CD4-positive, alpha-beta T cell treated with Interferon gamma for 1 hour (primary cell): ENCODE measurements at places on chromosomes 16 and 17.

DNA sequence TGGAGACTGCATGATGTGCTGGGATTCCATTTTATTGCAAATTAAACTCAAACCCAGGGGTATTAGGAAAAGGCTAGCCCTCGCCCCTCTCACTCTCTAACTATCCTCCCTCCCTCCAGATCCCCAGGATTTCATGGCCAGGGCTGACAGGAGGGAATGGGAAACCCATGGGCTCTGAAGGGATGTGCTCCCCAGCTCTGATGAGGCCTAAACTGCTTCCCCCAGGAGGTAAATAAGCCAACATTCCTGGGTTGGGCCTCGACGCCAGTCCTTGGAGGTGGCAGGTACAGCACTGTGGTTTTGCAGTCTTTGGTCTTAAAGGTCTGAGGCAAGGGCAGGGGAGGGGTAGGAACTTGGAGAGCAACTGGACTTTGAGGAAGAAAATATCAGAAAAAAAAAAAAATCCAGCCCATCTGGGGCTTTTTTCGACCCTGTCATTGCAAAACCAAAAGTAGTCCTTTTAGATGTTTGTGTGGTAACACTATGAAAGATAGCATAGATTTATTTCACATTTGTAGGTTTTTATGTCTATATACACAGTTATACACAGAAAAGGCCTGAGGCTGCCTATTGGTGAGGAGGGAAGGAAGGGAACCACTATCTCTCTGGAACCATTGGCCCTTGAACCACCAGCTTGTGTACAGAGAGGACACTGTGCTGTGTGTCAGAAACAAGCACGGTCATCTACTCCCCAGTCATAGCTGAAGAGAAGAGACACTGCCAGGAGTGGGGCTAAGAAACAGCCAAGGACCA, 12.0 kb downstream of the C17orf113 start:
- DNase-seq, result no peak

GRCh38 chr16:31537362-31538242, 9.9 kb downstream of the AHSP start:
- no peak for DNase-seq

- peak; percentile 59 for DNase-seq
Observed at GRCh38 chr16:46688101-46688653, 801 bp downstream of the VPS35 start.

DNA sequence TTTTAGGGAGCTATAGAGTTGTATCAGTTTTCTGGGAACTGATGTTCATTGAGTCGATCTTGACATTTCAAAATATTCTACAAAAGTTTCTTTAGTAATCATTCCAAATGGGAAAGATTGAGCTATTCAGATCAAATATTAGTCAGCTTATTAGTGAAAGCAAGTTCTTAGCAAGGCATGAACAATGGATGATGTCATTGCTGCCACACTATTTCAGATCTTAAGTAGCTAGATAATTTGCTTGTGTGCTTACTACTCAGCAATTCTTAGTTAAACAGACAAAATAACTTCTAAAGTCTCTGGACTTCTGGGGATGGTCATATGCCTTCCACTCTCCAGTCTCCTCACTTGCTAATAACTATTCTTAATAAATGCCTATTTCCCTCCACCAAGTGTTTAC, 69.0 kb upstream of the CDH8 start:
- no peak for DNase-seq

GRCh38 chr16:8818504-8819270, 21.0 kb downstream of the PMM2 start:
- DNase-seq, result no peak

DNA sequence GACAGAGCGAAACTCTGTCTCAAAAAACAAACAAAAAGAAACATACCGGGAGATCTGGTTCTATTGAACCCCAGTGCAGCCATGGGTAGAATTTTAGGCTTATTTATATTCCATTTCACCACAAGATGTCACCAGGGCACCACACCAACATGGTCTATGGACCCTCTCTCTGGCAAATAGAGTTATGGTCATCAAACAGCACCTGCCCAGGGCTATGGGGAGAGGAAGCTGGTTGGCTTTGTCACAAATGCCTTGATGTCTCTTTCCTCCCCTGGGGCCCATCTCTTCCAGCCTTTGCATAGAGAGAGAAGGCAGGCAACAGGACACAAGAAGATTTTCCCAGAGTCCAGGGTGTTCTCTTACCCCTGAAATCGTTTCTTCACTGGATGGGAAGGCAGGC, 128.4 kb downstream of the WWOX start:
- DNase-seq, result no peak

DNA sequence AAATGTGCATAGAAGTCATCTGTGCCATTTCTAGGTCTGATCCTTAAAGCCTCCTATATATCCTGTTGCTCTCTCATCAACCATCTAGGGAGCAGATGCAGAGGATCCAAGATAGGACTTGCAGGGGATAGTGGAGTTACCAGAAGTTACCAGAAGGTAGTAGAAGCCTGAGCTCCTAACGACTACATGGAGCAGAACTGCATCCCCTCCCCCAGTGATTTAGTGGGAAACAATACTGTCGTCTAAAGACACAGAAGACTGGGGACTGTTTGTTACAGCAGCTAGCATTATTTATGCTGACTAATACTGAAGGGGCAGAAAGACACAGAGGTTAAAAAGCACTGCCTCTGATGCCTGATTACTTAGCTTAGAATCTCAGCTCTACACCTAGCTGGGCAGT, 15.8 kb downstream of the GP2 start:
- DNase-seq, result no peak

GRCh38 chr17:6670571-6670970, 19.0 kb downstream of the C17orf100 start:
- DNase-seq, result no peak

GRCh38 chr17:10824874-10825273, 13.0 kb downstream of the PIRT start:
- no peak for DNase-seq

DNA sequence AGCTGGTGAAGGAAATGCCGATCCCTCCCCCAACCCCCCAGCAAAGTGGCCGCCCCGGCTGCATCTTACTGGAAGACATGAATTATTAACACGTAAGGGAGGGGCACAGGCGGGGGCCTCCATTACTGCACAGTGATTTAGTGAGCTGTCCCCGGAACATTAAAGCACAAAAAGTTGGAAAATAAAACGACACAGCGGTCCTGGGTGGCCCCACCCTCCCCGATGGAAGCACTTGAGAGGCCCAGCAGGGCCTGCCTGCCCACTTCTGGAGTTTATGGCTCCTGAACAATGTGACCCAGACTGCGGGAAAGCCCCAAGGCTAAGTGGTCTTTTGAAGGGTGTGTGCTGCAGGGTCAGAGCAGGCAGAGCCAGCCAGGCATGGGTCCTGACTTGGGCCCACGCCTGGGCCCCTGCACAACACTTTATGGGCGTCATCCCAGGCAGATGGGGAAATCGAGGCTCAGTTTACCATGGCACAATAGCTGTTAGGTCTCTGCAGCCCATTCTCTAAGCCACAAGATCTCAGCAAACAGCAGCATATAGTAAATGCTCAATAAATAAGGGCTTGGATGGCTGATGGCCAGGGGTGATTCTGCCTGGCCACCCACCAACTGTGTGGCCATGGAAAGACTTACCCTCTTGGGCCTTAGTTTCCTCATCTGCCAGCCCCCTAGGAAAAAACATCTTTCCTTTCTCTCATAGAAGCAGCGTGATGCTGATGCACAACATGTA, 22.8 kb downstream of the CCDC102A start:
- DNase-seq, result no peak

DNA sequence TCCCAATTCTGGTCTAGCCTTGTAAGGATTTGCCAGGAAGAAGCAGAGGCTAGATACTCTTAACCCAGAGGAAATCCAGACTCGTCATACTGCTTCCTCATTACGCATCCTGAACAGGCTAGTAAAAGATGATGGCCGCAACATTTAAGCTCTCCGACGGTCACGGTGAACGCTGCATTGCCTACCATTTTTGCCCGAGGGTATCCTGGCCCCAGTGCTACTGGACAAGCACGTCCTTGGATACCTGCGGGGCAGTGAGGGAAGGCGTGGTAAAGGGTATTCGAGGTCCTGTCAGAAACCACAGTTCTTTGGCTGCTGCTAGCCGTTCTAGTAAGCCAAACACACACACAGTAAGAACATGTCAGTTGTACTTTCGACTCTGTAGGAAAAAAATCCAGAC, 36.6 kb downstream of the METTL16 start:
- no peak for DNase-seq

- no peak for DNase-seq
Observed at GRCh38 chr17:80068301-80069222, 32.1 kb downstream of the CCDC40 start.

GRCh38 chr16:78285437-78285922, 186.0 kb downstream of the WWOX start:
- DNase-seq, result no peak

- DNase-seq, result no peak
Observed at GRCh38 chr17:1192911-1193699, 13.3 kb upstream of the ABR start.

DNA sequence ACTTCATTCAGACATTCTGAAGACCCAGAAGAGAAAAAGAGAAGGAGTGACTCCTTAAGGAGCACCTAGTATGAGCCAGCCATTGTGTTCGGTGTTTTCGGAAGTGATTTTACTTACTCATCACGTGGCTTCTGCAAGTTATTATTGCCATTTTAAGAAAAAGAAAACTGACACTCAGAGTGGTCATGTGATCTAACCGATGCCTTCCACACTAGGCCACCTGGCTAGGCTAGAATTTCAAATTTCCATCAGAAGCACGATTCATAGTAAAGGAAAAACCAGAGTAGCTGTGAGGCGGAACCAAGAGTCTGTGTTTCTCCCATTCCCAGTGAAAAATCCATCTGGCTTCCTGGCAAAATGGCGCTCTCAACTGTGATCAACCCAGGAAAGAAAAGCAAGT, 32.0 kb downstream of the GTF3C1 start:
- no peak for DNase-seq

DNA sequence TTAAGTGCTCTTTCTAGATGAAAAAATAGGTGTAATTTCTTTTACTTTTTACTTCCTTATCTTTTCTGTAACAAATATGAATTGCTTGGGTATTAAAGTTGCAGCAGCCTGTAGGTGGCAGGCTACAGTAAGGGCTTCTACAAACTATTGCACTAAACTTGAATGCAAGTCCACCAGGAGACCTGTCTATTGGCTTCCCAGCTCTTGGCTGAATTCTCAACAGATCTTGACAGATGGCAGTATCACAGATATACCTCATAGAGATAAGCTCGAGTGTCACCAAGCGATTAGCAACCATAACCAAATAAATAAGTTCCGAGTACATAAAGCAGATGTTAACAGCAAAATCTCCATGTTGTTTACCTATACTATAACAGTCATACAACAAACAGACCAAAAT, 5.9 kb downstream of the BBS2 start:
- peak; percentile 32 for DNase-seq

GRCh38 chr16:67346341-67346740, 19.7 kb downstream of the LRRC36 start:
- DNase-seq, result no peak

DNA sequence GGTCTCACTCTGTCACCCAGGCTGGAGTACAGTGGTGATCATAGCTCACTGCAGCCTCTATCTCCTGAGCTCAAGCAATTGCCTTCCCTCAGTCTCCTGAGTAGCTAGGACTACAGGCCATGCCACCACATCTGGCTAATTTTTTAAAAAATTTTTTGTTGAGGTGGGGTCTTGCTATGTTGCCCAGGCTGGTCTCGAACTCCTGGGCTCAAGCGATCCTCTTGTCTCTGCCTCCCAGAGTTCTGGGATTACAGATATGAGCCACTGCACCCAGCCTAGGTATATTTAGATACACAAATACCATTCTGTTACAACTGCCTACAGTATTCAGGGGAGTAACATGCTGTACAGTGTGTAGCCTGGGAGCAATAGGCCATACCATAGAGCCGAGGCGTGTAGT, 14.3 kb downstream of the POLR3E start:
- no peak for DNase-seq

- no peak for DNase-seq
Observed at GRCh38 chr16:81442220-81442915, 2.2 kb upstream of the CMIP start.

DNA sequence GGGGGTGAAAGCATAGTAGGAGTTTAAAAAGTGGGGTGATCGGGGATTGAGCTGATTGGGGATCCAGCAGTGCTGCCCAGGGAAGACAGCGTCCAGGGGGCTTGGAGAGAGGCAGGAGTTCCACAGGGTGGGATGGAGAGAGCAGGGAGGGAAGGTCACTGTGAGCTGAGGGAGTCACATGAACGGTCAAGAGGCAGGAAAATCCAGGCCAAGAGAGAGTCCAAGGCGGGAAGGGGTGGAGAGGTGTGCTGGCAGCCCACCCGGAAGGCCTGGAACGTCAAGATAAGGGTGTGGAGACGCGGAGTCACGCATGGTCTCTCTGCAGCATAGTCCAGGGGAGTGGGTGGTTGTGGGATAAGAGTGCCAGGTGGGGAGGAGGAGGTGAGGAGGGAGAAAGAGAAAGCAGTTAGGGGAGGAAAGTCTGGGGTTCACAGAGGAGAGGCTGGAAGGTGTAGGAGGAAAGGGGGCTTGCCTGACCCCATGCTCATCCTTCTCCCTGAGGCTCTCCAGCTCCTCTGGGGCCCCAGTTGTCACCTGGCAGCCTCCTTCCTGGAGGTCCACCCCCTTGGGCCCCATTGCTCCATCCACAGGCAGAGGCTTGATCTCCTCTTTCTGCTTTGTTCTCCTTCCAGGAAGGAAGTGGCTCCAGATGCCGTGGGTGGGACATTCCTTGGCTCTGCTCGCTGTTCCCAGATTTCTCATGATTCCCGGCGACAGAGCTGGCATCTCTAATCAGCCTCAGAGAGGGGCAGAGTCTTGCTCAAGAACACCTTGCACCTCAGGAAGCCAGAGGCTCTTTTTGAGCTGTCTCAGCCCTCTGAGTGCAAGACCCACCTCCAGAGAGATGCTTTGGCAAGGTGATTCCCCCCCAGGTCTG, 28.7 kb downstream of the CCR7 start:
- DNase-seq, result no peak

- no peak for DNase-seq
Observed at GRCh38 chr16:21028728-21029127, 121.9 kb downstream of the DNAH3 start.

GRCh38 chr16:1210461-1210860, 14.6 kb downstream of the TPSG1 start:
- DNase-seq, result no peak

- DNase-seq, result no peak
Observed at GRCh38 chr16:55089600-55089999, 158.9 kb downstream of the IRX5 start.
